ENCODE measurements at places on chromosomes 7 and 10.

- no peak for DNase-seq
These were observed 89.1 kb downstream of the CELF2 start for GRCh38 chr10:11106621-11107374.

DNA sequence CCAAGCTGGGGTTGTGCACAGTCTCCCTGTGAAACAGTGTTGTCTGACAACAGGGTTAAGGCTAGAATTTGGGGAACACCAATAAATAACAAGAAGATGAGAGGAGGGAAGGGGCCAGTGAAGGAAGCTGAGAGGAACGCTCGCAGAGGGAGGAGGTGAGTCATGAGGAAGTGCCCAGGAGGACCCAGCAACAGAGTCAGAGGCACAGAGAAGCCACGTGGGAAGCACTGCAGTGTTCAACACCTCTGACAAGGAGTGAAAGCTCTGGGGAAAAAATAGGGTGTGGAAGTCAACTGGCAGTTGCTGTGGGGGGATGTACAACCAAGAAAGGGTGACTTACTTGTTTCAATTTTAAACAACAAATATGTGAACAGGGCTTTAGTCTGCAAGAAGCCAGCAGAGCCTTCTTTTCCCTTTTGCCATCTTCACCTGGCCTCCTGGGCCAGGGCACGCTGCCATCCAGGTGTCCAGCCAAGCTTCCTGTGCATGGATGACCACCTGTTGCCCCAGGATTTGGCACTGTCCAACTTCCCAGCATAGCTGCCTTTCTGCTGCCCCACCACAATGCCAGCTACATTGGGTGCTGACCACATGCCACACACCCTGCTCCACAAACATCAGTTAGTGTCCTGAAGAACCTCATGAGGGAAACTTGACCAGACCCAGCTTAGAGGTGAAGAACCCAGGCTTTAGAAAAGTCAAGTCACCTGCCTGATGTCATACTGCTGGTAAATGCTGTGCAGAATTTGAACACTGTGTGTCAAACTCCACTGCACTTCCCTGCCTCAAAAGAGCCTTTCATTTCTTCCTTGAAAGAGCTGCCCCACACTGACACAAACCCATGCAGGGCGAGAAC lies 69.6 kb downstream of the ATXN7L1 start:
- DNase-seq: peak; percentile 8

- DNase-seq: no peak
These were observed 14.3 kb downstream of the PTPRE start for GRCh38 chr10:127921075-127921752.

- no peak for DNase-seq
These were observed 71.0 kb upstream of the ADAM12 start for GRCh38 chr10:126459032-126459831.

GRCh38 chr10:110426294-110427181 lies 71.2 kb upstream of the DUSP5 start:
- no peak for DNase-seq
